ENCODE measurements at places on chromosomes 13 and 19. TPM values are rescaled to one million over a fixed set of nuclear protein-coding genes. Genes with fewer than 3 reads are reported as not detected.

CHST8 gene
- 0.19 TPM for total RNA-seq

FXYD1 gene
- total RNA-seq, result 38.9 TPM

KLK6 gene
- total RNA-seq, result not detected

UHRF1 gene
- 0.65 TPM for total RNA-seq

DNA sequence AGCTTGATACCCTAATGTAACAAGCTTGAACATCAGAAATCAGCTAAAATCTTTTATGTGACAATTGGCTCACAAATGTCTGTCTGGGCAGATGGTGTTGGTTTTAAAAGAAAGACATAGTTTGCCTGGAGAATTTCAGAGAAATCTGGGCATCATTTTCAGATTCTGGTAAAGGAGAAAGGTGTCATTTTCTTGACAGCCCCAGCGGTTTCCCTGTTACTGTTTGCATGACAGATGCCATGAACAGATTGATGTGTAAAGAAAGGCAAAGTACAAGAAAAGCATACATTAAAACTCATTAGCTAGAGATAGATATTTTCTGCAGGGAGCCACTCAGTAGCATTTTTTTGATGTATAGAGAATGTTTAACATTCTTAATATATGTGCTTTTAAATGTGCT, 987.9 kb downstream of the OLFM4 start:
- DNase-seq, result no peak

CD33 gene
- 4.9 TPM for total RNA-seq

- DNase-seq, result no peak
Measured at GRCh38 chr13:27226991-27227390, 24.4 kb upstream of the RPL21 start.

GRCh38 chr19:32864318-32865007, 5.1 kb downstream of the SLC7A9 start:
- no peak for DNase-seq

ELAVL3 gene
- total RNA-seq, result not detected

Measured in right lobe of liver (tissue), 6 donors.